ENCODE measurements at places on chromosomes 1 and 21.

GRCh38 chr1:172450524-172450885, 6.6 kb upstream of the PIGC start:
- no peak for DNase-seq

DNA sequence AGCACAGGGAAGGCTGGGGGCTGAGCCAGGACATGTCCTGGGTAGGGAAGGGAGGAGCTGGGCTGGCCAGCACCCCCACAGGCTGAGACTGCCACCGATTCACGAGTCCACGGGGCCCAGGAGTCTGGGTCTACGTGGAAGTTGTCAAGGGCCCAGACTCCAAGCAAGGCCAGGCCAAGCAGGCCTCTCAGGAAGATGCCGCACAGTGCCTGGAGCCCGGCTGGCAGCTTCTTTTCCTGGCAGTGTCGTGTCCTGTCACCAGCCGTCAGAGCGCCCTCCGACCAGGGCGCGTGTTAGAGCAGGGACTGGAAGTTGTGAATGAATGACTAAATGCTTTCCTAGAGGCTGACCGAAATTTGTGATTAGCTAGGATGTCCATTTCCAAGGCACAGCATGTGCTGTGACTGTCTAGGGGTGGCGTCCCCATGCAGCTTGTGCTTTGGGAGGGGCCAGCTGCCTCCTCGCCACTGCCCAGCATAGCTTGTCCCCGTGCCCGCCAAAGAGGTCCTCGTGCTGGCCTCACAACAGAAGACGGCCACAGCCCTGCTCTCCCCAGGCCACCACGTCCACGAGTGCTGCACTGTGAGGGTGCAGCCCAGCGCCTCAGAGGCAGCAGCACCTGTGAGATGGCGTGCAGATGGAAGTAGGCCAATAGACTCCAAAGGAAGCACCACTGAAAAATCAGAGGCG, 147.4 kb upstream of the COL6A1 start:
- no peak for DNase-seq

DNA sequence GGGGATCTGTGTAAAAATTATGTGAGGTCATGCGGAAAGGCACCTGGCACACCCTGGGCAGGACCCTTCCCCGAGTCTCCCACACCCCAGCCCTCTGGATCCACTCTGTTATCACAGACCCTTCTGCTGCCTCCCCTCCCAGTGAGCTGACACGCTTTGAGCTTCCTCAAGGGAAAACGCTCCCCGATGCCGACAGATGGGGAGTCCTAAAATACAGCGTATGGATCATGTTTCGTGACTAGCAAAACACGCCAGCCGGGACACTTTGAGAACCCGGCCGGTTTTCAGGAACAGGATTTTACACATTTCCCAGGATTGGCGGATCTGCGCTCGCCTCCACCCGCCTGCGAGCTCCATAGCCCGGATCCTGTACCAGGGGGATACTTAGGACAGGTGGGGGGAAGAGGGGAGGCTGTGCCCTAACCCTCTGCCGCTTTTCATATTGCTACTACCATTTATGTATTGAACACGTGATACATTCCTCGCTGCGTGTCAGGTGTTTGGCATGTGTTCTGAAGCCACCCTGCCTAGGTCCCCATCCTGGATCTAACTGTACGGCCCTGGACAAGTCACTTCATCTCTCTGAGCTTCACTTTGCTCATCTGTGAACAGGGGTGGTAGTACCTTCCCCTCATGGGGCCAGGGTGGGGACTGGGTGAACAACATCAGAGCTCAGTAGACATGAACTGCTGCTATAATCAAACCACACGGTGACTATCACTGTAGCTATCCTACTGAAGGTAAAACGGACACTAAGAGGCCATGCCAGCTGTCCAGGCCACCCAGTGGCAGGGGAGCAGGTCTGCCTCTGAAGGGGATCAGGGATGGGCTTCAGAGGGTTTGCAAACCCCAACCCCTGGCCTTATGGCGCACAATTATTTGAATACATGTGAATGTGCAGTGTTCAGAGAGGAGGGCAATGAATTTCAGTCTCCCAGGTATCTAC, 63.2 kb downstream of the SSBP3 start:
- DNase-seq, result no peak

GRCh38 chr1:236760480-236760879, 34.6 kb upstream of the MTR start:
- DNase-seq, result no peak

DNA sequence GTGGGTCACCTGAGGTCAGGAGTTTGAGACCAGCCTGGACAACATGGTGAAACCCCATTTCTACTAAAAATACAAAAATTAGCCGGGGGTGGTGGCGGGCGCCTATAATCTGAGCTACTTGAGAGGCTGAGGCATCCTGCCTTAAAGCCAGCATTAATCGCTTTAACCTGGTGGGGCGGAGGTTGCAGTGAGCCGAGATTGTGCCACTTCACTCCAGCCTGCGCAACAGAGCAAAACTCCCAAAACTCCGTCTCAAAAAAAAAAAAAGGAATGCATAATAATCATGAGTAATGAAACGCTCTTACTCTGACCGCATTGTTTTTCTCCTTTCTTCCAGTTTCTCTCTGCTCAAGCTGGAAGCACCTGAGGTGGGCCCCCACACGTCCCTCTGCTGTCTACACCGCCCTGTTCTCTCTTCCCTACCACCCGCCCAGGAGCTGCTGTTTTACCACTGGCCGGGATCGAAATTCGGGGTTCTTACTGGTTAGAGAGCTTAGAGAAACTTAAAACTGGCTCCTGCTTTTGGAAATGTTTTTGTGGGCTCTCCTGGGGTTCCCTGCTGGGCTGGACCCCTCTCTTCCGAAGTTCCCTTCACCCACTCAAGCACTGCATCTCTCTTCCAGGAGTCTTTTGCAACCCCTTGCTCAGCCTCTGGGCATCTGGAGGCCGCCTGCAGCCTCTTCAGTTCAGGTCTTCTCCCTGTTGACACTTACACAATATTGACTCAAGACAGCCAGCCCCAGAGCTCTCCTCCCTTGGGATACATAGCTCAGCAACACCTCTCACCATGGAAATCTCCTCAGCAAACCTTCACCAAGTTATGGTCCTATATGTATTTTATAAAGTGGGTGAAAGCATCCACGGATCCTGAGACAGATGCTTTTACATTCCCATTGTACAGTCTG, 62.5 kb downstream of the FAM163A start:
- no peak for DNase-seq

GRCh38 chr1:231072041-231072440, 32.0 kb upstream of the FAM89A start:
- DNase-seq, result no peak

DNA sequence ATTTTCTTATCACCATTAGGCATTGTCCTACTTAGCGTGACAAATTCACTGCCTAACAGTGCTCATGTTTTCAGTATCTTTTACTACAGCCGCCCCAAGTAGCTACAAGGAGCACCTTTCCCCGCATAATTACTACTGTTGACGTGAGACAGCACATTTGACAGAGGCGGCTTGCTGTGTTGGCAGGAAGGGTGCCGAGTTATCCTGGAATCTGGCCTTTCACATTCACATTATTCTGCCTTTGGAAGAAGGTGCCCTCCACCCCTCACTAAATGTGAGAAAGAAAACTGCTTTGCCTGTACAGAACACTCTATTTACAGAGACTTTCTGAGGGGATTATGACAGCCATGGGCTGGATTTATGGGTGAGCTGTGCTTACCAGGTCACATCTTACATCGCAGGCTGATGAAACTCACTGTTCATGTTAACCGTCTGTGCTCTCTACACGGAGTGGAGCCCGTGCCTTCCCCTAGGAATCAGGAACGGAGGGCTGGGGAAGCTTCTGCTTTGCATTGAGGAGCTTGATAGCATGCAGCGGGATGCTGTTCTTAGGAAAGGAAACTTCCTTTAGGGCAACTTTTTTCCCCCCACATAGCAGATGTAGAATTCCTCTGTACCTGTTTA, 148.0 kb upstream of the ZRANB2 start:
- no peak for DNase-seq

GRCh38 chr21:43740497-43741156, 21.7 kb downstream of the PDXK start:
- peak; percentile 28 for DNase-seq

- peak; percentile 35 for DNase-seq
Measured at GRCh38 chr1:17875882-17876280, 120.7 kb downstream of the ACTL8 start.

DNA sequence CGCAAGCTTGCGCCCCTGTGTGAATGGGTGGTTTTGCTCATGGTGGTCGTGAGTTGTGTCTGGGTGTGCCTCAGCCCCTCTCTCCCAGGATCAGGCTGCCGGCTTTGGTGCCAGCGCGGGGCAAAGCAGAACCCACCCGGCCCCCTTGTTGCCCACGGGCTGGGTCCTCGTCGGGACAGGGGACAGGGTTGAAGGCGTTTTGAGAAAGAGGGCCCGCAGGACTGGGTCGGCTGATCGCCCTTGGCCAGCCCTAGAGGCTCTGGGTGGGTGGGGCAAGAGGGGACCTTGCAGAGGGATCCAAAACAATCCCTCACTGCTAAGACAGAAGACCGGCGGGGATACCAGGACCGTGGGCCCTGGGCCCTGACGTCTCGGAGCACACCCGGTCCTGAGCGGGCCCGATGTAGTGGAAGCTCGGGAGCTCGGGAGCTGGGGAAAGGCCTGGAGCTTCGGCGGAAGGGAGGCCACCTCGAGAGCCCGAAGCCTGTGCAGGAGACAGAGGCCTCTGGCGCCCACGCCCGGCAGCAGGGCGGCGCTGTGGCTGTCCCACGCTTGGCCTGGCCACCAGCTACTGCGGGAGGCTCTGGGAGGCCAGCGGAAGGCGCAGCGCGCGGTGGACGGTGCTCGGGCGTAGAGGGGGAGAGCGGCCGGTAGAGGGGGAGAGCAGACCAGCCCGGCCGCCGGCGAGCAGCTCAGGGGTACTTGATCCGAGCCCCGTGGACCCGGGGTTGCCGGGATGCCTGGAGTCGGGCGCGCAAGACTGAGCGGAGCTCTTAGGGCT, 2.8 kb upstream of the ZNF678 start:
- no peak for DNase-seq

GRCh38 chr1:17857996-17858395, 102.9 kb downstream of the ACTL8 start:
- DNase-seq, result no peak

- no peak for DNase-seq
Measured at GRCh38 chr1:65084066-65084465, 63.9 kb upstream of the AK4 start.

DNA sequence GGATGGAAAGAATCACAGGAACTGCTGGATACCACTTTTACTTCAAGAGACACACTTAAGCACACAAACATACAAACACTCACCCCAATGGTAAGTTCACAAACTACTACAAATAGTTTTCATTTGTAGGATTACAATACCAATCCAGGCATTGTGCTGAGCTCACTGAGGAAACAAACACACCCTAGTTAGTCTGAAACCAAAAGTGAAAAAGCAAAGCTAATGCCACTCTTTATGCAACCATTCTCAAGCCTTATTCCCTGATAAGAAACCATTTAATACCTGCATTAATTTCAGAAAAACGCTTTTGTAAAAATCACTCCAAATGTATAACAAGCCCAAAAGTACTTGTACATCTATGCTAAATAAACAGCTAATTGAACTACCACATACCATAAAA, 38.3 kb downstream of the RNF115 start:
- no peak for DNase-seq

DNA sequence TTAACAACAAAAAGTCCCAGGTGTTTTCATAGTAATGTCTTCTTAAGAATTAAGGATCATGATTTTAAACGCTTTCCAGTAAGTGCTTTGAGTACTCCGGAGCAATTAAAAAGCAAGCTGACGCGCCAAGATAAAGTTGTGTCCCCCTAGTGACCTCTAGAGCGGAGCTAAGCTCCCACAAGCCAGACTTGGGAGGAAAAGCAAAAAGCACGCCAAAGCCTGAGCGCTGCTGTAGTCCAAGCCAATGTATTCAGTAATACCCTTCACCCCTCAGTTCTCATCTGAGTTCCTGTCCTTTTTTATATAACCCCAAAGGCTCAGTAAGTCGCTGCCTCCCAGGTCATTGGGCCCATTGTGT, 3.5 kb upstream of the SLC44A5 start:
- no peak for DNase-seq

DNA sequence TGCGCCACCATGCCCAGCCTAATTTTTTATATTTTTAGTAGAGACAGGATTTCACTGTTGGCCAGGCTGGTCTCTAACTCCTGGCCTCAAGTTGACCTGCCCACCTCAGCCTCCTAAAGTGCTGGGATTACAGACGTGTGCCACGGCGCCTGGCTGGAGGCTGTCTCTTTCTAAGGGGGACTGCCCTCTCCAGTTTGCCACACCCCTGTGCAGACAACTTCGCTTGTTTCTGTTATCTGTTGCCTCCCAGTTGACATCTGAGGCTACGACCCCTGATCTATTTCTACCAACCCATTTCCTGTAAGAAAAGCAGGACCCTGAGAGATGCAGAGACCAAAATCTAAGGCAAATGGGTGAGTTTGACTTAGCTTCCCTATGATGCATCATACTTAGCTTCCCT, 24.0 kb upstream of the VASH2 start:
- no peak for DNase-seq

- DNase-seq, result no peak
Measured at GRCh38 chr21:25103500-25104207, 503.6 kb downstream of the MRPL39 start.

DNA sequence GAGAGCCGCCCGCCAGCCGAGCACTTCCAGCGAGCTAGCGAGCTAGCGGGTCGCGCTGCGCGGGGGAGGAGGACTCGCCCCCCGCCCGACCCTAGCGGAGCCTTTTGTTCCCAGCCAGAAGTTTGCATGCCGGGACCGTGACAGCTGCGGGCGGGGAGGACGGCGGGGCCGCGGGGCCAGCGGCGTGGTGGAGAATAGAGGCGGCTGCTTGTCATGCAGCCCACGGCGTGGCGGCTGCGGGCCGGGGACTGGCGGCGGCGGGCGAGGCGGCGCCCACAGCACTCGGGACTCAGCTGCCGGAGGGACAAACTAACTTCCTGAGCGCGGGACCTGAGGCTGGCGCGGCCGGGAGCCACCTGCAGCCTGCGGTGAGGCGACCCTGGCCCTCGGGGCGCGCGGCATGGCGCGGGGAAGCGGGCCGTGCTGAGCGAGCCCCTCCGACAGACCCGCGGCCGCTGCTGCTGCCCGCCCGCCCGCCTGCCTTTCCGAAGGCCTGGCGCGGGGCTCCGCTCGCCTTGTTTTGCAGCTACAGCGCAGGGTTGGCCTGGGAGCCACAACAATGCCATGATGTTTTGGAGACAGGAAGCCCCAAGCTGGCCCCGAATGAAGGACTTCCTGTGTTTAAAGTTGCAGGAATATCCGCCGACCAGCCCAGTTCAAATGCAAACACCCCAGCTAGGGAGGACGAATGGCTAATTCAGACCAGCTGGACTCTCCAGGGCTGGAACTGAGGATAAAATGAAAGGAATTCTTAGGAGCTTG, 82.2 kb upstream of the BMP8A start:
- DNase-seq, result peak; percentile 49

- no peak for DNase-seq
Measured at GRCh38 chr1:44437107-44437716, 32.2 kb downstream of the RNF220 start.

GRCh38 chr1:63915121-63915520, 141.3 kb downstream of the ROR1 start:
- DNase-seq, result no peak
